ENCODE measurements at places on chromosomes 5 and 9.

DNA sequence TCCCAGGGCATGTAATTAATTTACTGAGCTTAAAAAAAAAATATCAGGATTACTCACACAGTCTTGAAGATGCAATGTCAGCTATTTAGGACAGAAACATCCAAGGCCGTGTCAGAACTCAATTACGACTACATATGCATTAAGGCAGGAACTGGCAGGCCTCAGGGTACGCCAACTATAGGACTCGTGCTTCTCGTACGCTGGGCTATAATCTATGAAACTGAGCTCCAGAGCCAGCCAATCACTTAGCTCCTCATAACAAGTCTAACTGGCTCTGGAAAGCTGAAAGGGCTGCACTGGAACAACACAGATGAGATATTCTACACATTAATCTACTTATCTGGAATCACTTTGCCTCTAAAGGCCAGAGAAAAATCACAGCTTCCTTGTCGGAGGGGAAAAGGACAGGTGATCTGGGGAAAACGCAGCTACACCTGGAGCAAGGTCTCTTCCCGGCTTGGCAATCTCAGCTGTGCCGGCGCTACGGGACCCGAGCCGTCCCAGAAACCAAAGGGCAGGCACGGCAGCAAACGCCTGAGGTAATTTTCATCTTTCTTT lies 212.0 kb downstream of the DEPDC1B start:
- no peak for DNase-seq

- no peak for DNase-seq
Observed at GRCh38 chr9:71144495-71144894, 23.1 kb upstream of the TRPM3 start.

DNA sequence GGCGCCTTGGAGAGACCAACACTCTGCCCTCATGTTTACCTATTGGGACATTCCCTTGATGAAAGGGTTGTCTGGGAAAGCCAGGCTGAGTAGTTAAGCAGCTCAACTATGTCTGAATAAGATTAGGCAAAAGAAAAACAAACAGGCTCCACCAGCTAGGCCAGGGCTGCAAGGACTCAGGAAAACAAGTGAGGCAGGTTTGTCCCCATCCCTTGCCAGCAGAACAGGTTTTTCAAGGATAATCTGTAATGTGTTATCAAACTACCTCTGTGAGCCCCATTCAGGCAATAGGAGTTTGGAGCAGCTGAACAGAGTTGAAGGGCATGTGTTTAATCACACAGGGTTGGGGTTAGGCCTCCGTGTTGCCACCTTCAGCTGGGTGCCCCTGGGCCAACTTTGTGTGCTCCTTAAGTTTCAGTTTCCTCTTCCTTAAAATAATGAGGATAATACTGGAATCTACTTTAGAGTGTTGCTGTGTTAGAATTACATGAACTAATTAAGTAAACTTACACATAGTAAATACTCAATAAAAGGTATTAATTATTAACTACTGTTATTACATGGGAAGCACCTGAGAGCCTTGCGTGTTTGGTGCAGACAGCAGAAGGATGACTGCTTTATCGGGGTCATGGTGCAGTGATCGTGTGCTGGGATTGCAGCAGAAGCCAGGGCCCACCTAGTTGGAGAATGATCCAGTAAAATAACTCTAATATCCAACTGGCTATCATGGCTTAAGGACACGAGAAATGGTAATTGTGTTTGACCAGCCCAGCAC lies 72.1 kb upstream of the ATP10B start:
- no peak for DNase-seq

DNA sequence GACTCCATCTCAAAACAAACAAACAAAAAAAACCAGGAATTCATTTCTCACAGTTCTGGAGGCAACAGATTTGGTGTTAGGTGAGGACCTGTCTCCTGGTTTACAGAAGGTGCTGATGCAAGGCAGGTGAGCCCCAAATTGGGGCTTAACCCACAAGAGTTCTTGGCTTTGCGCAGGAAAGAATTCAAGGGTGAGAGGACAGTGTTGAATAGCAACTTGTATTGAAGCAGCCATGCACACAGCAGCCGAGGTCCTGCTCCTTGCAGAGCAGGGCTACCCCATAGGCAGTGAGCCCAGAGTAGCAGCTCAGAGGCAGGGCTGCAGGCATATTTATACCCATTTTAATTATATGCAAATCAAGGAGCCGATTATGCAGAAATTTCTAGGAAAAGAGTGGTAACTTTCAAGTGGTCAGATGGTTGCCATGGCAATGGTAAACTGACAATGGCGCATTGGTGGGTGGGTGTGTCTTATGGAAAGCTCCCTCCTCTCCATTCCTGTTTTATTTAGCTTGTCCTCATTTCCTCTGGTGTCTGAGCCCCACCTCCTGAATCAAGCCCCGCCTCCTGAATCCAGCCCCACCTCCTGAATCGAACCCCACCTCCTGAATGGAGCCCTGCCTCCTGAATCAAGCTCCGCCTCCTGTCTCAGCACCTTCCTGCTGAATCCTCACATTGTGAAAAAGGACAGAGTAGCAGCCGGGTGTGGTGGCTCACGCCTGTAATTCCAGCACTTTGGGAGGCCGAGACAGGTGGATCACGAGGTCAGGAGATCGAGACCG lies 34.5 kb upstream of the COL5A1 start:
- no peak for DNase-seq

DNA sequence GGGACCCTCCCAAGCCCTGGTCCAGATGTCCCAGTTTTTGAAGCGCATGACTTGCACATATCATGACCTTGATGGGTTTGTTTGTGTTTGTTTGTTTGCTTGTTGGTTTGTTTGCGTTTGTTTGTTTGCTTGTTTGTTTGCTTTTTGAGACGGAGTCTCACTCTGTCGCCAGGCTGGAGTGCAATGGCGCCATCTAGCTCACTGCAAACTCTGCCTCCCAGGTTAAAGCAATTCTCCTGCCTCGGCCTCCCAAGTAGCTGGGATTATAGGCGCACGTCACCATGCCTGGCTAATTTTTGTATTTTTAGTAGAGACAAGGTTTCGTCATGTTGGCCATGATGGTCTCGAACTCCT lies 13.0 kb upstream of the UBAC1 start:
- DNase-seq = no peak

Measured in HS-5 (cell line).